GM12892 (cell line): ENCODE measurements at places on chromosomes 4 and X.

DNA sequence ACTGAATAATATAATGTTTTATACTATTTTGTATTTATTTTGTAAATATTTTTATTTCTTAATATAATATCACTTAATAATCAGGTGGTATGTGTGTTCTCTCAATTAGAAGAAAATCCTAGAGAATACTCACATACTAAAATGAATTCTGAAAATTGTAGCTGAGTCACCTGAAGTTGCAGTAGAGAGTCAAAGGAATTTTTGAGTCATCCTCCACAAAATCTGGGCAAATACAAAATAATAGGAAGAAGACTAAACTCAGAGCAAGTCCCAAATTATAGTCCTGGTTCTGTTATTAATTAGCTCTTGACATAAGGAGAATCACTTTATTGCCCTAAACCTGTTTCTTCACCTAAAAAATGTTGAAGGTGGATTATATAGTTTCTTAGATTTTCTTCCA lies 57.8 kb downstream of the SPATA4 start:
- DNase-seq = no peak

- DNase-seq = no peak
Measured at GRCh38 chrX:152020888-152021287, 46.4 kb upstream of the GABRE start.

DNA sequence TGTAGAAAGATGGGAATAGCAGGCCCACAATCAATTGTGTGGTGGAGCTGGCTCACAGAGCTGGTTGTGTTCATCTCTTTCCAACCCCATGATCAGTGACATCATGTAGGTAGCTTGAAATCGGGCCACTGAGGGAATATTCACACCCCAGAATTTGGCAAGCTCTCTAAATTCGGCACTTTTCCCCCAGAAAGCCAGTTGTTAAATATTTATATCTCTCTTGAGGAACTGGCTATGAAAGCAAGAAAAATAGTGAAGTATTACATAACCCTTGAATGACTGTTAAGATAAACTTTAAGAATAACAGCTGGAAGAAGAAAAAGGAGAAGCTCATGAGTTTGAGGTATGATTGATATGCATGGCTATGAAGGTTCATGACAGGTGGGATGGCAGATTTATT lies 38.9 kb downstream of the GPRIN3 start:
- DNase-seq = no peak

DNA sequence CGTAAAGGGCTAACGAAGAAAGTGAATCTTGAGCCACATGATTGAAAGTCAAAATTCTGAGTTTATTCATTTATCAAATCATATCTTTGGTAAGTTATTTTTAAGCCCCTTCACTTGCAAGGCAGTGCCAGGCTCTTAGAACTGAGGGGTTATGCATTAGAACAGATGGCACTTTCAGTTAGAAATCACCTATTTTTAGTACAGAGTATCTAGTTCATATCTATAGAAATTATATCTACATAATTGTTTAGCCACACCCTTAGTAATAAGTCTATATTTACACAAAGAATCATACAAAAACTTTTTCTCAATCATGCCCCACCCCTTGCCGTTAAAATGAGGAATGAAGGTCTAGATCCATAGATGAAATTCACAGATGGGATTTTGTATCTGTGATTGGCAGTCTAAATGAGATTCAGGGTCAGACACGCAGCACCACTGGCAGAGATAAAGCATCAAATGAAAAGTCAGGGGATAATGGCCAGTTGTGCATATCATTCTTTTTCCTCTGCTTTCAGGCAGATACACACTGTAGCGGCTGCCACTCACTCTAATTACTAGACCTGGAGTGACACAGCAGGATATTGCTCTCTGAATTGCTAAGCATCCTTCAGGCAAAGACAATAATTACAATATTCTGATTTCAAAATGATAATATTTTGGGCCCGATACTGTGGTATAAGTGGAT lies 440.5 kb downstream of the MAPK10 start:
- no peak for DNase-seq

- no peak for DNase-seq
Measured at GRCh38 chrX:2627272-2627867, 63.7 kb upstream of the CD99 start.

DNA sequence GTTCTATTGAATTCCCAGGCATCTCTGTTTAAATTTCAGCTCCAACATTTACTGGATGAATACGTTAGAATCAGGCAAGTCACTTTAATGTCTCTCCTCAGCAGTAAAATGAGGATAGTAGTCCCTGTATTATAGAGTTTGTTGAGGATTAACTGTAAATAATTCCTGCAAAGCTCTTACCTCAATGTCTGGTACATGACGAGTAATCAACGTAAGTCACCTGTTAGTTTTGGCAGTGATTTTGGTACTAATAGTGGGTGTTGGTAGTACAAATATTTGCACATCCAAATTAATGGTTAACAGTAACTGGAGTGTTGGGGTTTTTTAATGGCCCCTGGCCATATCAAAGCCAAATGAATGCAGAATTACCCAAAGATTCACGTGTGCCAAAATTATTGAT lies 189.8 kb upstream of the GALNT7 start:
- DNase-seq = no peak

DNA sequence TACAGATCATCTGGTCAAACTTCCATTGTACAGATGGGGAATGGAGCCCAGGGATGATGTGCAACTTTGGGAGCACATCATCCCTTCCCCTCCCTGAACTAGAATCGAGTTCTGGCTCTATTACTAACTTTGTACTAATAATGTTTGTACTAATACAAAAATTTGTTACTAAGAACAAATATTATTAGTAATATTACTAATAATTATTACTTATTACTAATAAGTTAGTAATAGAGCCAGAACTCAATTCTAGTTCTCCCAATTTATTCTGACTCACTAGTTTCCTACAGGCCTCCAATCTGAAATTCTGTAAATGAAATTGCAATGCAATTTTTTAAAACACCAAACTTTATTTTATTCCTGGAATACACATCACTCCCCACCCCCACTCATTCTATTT lies 47.9 kb upstream of the CD40LG start:
- no peak for DNase-seq

GRCh38 chr4:94668724-94669123 lies 89.0 kb upstream of the BMPR1B start:
- DNase-seq = no peak

- DNase-seq = peak; percentile 44
Measured at GRCh38 chr4:2487632-2488031, 18.7 kb downstream of the RNF4 start.
